ENCODE measurements at places on chromosomes 12 and 14.

- no peak for DNase-seq
Measured at GRCh38 chr14:86574778-86575129, 1044.8 kb downstream of the FLRT2 start.

DNA sequence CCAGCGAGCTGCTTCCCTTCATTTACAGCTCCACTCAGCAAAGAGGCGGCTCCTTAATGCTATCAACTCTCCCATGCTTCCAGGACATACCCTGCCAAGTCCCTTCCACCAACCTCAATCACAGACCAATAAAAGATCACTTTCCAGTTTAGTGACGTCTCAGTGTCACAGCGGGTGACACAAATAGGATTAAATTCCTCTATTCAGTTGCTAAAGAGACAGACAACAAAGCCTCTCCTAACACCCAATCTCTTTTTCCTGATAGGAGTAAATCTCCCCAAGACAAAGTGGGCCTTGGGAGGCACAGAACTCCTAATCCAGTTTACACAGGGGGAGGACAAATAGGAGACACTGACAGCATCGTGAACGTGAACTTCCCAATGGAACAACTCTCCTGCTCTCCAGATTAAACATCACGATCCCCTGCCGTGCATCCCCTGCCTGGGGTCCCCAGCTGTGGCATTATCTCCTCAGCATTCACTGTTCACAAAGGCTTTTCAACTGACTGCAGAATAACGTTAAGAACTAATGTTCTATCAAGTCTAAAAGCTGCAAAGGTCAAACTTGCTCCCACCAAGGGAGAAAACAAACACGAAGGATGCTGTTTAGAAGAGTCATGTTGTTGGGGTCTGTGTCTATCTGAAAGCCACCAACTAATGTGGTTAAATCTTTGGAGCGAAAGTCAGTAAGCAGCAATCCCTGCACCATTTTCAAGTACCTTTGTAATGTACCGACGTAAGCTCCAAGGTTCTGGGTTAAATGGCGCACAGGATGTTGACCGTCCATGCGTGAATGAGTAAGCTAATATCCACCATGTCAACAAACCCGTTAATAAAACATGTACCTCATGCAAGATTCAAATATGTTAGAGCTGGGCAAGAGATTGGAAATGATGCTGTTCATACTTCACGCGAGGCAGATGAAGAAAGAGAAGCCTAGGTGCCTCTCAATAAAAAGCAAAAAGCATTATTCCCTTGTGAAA lies 31.5 kb downstream of the TMEM132D start:
- no peak for DNase-seq

DNA sequence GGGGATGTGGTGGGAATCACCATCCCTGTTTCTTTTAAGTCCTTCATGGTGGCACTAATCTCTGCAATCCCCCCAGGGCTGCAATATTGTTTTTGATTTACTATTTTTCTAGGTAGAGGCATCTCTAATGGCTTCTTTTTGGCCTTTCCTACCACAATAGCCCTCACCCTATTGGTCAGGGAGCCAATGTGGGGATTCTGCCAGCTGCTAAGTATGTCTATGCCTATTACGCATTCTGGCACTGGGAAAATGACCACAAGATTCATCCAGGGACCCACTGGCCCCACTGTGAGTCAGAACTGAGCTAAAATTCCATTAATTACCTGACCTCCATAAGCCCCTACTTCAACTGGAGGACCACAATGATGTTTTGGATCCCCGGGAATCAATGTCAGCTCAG lies 15.9 kb upstream of the GLIPR1L2 start:
- DNase-seq: no peak

DNA sequence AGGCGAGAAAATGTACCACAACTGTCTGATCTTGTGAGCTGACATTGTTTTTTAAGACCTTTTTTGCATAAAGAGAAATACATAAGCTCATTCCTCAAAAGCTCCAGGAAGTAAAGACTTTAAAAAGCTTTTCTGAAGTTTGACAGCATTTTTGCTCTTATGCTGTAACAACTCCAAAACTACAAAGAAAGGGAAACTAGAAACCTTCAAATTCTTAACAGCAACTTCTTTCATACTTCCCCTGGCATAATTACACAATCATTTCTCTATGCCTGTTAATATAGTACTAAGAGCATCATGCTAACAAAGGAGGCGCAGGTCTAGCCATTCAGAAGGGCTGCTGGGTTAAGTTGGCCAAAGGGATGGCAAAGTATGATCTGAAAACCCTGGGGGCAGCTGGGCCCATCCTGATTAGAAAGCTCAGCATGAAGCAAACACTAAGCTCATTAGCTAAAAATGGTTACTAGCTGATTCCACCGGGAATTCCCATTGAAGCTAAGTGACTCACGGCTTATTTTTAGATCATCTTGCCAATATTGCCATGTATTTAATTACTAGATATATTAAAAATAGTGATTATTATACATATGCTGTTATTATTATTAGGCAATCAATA lies 26.1 kb upstream of the ANP32D start:
- no peak for DNase-seq

DNA sequence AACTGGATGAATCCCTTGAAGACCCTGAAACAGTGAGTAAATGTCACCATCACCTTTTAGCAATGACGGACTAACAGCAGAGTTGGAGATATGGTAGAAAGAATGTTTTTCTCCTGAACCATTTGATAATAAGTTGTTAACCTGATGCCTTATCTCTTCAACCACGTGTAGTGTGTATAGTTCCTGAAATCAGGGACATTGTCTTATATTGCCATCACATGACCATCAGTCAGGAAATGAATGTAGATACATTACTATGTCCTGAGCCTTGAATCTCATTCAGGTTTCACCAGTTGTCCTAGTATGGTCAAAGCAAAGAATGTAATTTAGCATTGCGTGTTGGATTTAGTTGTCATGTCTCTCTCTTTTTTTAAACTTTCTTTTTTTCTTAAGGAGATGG lies 15.7 kb downstream of the ATP6V0A2 start:
- no peak for DNase-seq

GRCh38 chr12:105425254-105426174 lies 95.0 kb downstream of the C12orf75 start:
- no peak for DNase-seq
